Mesothelial cell of epicardium (in vitro differentiated cells): ENCODE measurements at places on chromosomes 2 and 18. TPM values are rescaled to one million over a fixed set of nuclear protein-coding genes. Genes with fewer than 3 reads are reported as not detected.

Gene ECEL1
- 8.8 to 9.7 TPM (median 9.5 TPM) in 3 replicates for total RNA-seq

Gene FZD7
- total RNA-seq = 126 to 132 TPM (median 132 TPM) in 3 replicates

Gene KCNG2
- 0.14 TPM in 1 of 3 replicates, not detected in the others for total RNA-seq

Gene NOSTRIN
- total RNA-seq = 0.90 to 1.0 TPM (median 0.98 TPM) in 3 replicates

Gene LRRC30
- not detected in 3 replicates for total RNA-seq

Gene TDRD15
- total RNA-seq = not detected in 3 replicates

Gene MSH6
- total RNA-seq = 129 to 140 TPM (median 132 TPM) in 3 replicates

Gene ZNF532
- 178 to 188 TPM (median 182 TPM) in 3 replicates for total RNA-seq

Gene OSBPL1A
- total RNA-seq = 36.1 to 39.7 TPM (median 37.5 TPM) in 3 replicates

Gene CPO
- 0.18 TPM in 1 of 3 replicates, not detected in the others for total RNA-seq

Gene RTP5
- not detected in 3 replicates for total RNA-seq

Gene PROC
- total RNA-seq = 0.24 to 0.25 TPM (median 0.25 TPM) in 3 replicates

Gene EGR4
- total RNA-seq = 0.34 to 0.49 TPM (median 0.36 TPM) in 3 replicates

Gene BCL11A
- total RNA-seq = 139 to 142 TPM (median 141 TPM) in 3 replicates

Gene SCN7A
- total RNA-seq = 2.2 to 2.6 TPM (median 2.5 TPM) in 3 replicates

Gene CNGA3
- not detected in 3 replicates for total RNA-seq

Gene BIRC6
- total RNA-seq = 101 to 112 TPM (median 110 TPM) in 3 replicates

Gene PSTPIP2
- total RNA-seq = 10.6 to 12.7 TPM (median 11.8 TPM) in 3 replicates

Gene ACVR1C
- 0.13 to 0.18 TPM (median 0.14 TPM) in 3 replicates for total RNA-seq

Gene FBXO15
- 1.6 to 2.3 TPM (median 2.2 TPM) in 3 replicates for total RNA-seq

Gene UGT1A10
- not detected in 3 replicates for total RNA-seq

Gene SLC4A3
- 23.6 to 25.7 TPM (median 25.7 TPM) in 3 replicates for total RNA-seq

Gene KLHL14
- 0.04 to 0.11 TPM (median 0.09 TPM) in 3 replicates for total RNA-seq

Gene CD8A
- 0.31 to 0.38 TPM (median 0.36 TPM) in 3 replicates for total RNA-seq

Gene KLHL41
- total RNA-seq = 0.41 to 0.66 TPM (median 0.56 TPM) in 3 replicates

Gene DCDC2C
- total RNA-seq = not detected in 3 replicates

Gene C2orf92
- 17.9 to 20.2 TPM (median 20.0 TPM) in 3 replicates for total RNA-seq

Gene PARD3B
- 20.4 to 23.7 TPM (median 23.4 TPM) in 3 replicates for total RNA-seq

Gene UCN
- 3.1 to 5.1 TPM (median 4.4 TPM) in 3 replicates for total RNA-seq

Gene TYMS
- total RNA-seq = 54.0 to 60.8 TPM (median 55.4 TPM) in 3 replicates

Gene APCDD1
- total RNA-seq = 104 to 111 TPM (median 107 TPM) in 3 replicates

Gene MAP3K20
- 33.7 to 37.1 TPM (median 34.1 TPM) in 3 replicates for total RNA-seq

Gene GNLY
- total RNA-seq = 0.43 TPM in 1 of 3 replicates, not detected in the others

Gene TMEM163
- 0.29 to 0.47 TPM in 2 of 3 replicates, not detected in the other for total RNA-seq

Gene LCT
- total RNA-seq = 0.05 TPM in 1 of 3 replicates, not detected in the others

Gene CRYBA2
- total RNA-seq = not detected in 3 replicates

Gene LRATD1
- 2.2 to 2.6 TPM (median 2.4 TPM) in 3 replicates for total RNA-seq

Gene SERPINB4
- not detected in 3 replicates for total RNA-seq

Gene MFSD2B
- 0.16 to 0.84 TPM (median 0.31 TPM) in 3 replicates for total RNA-seq

Gene ACMSD
- total RNA-seq = not detected in 3 replicates

Gene UGT1A5
- not detected in 3 replicates for total RNA-seq

Gene FEV
- 0.16 to 0.29 TPM (median 0.22 TPM) in 3 replicates for total RNA-seq

Gene ATOH8
- total RNA-seq = 12.6 to 13.8 TPM (median 12.7 TPM) in 3 replicates

Gene ELMOD3
- 23.2 to 25.2 TPM (median 24.5 TPM) in 3 replicates for total RNA-seq

Gene MATN3
- 1.6 to 2.7 TPM (median 2.1 TPM) in 3 replicates for total RNA-seq

Gene MOGAT1
- not detected in 3 replicates for total RNA-seq

Gene SP5
- 2.2 to 4.6 TPM (median 2.7 TPM) in 3 replicates for total RNA-seq

Gene MERTK
- total RNA-seq = 25.1 to 27.3 TPM (median 27.1 TPM) in 3 replicates

Gene HOXD9
- 0.93 to 1.2 TPM (median 1.1 TPM) in 3 replicates for total RNA-seq

Gene IL36G
- not detected in 3 replicates for total RNA-seq

Gene TAF1B
- 28.2 to 33.1 TPM (median 28.9 TPM) in 3 replicates for total RNA-seq

Gene SULT1C4
- total RNA-seq = 16.0 to 17.5 TPM (median 17.5 TPM) in 3 replicates

Gene IL1R1
- total RNA-seq = 10.8 to 13.6 TPM (median 13.3 TPM) in 3 replicates

Gene CGREF1
- total RNA-seq = 1.5 to 3.0 TPM (median 1.8 TPM) in 3 replicates

Gene DLX1
- total RNA-seq = 5.1 to 5.9 TPM (median 5.1 TPM) in 3 replicates

Gene GCG
- 0.29 to 0.36 TPM in 2 of 3 replicates, not detected in the other for total RNA-seq

Gene NGEF
- total RNA-seq = 0.51 to 1.3 TPM (median 1.3 TPM) in 3 replicates
